ENCODE measurements at places on chromosomes 4 and X.

GRCh38 chr4:148444296-148445070, 2.3 kb upstream of the NR3C2 start:
- DNase-seq = no peak

GRCh38 chrX:73758250-73758649, 195.3 kb downstream of the CHIC1 start:
- DNase-seq = no peak

- no peak for DNase-seq
These were observed 622.7 kb upstream of the GRID2 start for GRCh38 chr4:91681091-91681490.

DNA sequence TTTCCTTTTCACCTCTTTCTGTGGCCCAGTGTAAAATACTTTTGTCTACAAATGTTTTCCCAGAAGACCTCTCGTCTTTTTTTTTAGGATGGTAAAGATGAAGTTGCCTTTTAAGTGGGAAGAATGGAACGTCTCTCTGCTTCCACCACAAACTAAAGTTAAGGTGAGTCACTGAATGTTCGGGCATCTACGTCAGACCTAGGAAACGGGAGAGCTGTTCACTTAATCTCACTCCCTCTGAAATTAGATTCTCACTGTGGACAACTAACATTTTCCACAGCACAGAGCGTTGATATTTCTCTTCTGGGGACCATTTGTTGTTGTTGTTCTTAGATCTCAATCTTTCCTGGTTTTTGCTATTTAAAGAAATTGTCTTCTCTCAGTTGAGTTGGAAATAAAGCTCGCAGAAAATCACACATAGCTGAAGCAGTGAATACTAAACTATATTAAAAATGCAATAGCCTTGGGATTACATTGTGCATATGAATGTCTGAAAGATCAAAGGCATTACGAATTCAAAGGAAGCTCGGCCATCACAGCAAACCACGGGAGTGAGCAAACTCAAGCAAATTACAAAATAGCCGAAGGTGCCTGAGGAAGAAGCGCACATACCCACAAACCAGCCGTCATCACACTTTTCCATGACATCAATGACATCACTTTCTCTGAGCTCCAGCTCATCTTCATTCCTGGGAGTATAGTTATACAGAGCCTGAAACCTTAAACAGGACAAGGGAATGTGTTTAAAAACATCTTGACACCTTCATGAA, 53.9 kb upstream of the PDLIM3 start:
- no peak for DNase-seq

- DNase-seq = no peak
These were observed 61.8 kb downstream of the CLNK start for GRCh38 chr4:10622728-10623127.

Data from activated CD4-positive, alpha-beta T cell treated with anti-CD3 and anti-CD28 coated beads, Interleukin-2, amount 50 U/mL, for 24 hours (primary cell).